Right ventricle myocardium inferior (tissue), 1 donor: ENCODE measurements at places on chromosomes 6 and 20.

- no peak for DNase-seq
Observed at GRCh38 chr20:19492687-19493336, 265.2 kb upstream of the RIN2 start.

DNA sequence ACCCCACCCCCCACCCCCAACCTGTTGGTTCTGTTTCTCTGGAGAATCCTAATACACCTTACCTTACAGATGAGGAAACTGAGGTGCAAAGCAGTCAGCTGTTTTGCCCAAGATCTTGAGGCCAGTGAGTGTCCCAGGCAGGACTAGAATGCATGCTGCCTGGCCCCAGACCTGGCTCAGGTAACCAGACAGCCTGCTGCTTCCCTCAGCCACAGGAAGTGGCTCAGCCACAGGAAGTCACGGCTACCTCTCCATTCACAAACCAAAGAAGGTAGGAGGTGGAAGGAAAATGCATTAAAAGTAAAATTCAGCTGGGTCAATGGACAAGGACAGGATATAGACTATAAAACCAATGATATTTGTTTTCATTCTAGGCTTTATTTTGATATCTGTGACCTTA lies 517.6 kb downstream of the CD83 start:
- DNase-seq = no peak

DNA sequence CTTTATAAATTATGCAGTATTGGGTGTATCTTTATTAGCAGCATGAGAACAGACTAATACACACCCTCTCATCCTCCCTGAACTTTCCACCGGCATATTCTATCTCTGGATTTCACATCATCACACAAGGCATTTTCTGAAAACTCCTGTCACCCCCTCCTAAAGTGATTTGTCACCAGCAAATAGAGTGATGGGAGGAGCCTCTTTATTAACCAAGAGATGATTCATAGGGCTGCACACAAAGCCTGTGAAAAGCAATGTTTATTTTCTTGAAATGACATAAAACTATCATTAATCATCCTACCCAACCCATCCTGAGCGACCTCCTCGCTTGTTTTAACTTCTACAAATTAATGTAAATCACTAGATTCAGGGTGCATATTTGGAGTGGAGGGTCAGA lies 394.7 kb upstream of the SULF2 start:
- DNase-seq = no peak

GRCh38 chr20:50584687-50585086 lies 74.5 kb downstream of the PTPN1 start:
- DNase-seq = no peak

GRCh38 chr6:108940741-108941140 lies 92.5 kb downstream of the ARMC2 start:
- no peak for DNase-seq

GRCh38 chr20:56964901-56965300 lies 301.5 kb downstream of the BMP7 start:
- no peak for DNase-seq

DNA sequence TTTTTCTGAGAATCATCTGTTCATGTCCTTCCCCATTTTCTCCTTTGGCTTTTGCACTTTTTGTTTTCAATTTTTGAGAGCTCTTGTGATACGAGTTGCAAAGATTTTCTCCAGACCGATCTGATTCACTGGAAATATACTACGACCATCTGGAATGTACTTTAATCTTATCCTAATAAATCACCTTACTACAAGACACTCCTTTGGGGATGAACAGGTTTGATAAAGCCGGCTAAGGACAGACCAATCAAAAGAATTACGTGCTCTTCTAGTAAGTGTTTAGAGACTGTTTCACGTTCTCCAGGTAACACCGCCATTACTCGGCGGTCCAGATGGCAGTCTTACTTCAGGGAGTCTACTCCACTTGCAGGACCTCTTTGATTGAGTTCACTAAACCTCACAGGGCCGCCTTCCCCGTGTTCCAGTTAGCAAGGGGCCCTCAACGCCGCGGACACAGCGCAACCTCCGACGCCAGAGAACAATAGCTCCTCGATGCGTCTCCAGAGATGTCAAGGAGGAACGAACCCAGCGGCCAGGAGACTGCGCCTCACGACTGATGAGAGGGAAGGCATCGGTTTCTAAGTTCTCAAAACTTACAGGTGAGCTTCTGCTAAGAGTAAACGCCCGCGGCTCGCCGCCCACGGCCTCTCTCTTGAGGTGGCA lies 920 bp upstream of the WTAP start:
- no peak for DNase-seq

DNA sequence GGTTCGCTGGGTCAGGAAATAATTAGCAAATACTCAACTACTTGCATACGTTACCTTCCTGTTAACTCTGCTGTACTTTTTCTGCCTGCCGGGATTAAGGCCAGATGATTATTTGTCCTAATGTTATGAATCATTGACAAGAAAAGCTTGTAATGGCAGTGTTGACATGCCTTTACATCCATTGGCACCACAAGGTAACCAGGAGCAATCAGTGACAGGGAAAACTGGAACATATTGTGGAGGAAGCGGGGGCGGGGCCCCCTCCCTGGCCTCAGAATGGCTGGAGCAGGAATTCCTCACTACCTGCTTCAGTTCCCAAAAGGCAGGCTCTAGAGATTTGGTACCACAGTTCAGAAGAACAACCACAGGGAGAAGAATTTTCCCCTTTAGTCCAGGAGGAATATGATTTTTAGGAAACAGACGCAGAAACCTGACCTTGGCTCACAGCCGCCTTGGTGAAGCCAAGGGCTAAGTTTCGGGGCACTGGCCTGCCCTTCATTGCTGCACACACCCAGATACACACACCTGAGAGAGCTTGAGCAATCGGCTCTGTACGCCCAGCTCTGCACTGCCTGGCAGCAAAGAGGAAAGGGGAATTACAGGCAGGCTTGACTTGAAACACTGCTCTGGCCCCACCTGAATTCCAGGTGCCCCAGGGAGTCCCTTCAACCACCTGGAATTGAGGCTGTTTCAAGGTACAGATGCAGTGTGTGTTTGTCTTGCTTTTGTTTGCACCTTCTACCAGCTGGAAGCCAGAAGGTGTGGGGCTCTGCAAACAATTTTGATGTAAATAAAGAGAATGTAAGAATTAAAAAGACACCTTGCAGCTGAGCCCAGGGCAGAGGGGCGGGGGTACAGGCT lies 89.8 kb downstream of the MYB start:
- DNase-seq = no peak

GRCh38 chr6:95658886-95659285 lies 81.6 kb downstream of the MANEA start:
- no peak for DNase-seq

GRCh38 chr20:21126581-21126870 lies 644 bp downstream of the KIZ start:
- DNase-seq = no peak

- DNase-seq = no peak
Observed at GRCh38 chr20:36317675-36318074, 11.5 kb downstream of the DLGAP4 start.

- no peak for DNase-seq
Observed at GRCh38 chr20:43357352-43357751, 100.3 kb upstream of the SRSF6 start.

GRCh38 chr6:113493991-113494390 lies 363.2 kb upstream of the MARCKS start:
- DNase-seq = no peak

- no peak for DNase-seq
Observed at GRCh38 chr6:83592770-83593394, 80.5 kb downstream of the PRSS35 start.

DNA sequence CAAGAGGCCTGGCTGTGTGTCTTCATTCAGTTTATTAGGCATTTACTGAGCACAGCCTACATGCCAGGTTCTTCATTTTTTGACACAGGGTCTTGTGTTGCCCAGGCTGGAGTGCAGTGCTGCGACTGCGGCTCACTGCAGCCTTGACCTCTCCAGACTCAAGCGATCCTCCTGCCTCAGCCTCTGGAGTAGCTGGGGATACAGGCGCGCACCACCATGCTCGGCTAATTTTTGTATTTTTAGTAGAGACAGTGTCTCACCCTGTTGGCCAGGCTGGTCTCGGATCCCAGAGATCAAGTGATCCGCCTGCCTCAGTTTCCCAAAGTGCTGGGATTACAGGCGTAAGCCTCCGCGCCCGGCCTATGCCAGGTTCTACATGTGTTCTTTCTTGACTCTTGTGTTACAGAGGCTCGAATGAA lies 601 bp upstream of the ATRN start:
- no peak for DNase-seq

DNA sequence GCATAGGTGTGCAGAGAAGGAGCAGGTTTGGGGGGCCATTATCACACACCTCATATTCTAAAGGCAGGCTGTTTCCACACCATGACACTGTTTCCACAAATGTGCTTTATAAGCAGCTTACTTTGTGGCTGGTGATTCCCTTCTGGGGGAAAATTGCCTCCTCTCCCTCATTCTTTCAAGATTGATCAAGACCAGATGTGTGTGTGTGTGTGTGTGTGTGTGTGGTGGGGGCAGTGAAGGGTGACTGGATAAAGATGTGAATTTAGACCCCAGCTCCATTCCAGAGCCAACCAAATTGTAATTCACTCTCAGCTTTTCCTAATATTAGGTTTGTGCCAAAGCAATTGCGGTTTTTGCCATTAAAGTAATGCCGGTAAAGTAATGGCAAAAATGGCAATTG lies 45.6 kb downstream of the EDN3 start:
- DNase-seq = no peak

- no peak for DNase-seq
Observed at GRCh38 chr20:35497320-35497719, 32.1 kb downstream of the C20orf173 start.

DNA sequence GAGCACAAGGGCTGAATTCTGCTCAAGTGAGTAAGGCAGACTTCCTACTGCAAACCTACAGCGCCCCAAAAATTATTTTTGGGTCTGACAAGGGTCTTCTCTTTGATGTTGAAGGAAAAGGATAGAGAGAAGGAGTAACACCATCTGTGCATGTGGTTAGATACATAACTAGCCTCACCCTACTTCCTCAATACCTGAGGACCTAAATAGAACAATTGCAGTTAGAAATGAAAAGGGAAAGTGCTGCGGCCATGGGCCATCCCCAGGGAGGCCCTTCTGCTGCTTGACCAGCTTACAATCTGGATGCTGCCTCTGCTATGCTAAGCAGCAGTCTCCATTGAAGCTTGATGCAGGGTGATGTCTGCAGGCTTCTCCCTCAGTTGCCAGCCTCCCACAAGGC lies 63.2 kb upstream of the ARMH2 start:
- DNase-seq = no peak

GRCh38 chr20:973785-974194 lies 28.3 kb downstream of the RSPO4 start:
- no peak for DNase-seq

DNA sequence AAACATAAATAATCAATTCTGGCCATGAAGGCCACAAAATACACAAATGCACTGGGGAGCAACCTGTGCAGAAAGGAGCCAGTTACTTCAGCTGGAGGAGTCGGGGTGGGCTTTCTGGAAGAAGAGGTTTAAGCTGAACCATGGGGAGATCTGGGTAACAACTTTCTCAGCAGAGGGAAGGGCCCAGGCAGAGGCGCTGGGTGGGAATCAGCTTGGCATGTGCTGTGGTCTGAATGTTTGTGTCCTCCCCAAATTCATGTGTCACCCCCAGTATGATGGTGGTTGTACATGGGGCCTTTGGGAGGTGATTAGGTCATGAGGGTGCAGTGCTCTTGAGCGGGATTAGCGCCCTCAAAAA lies 107.9 kb downstream of the SYCP2 start:
- no peak for DNase-seq

GRCh38 chr6:28865401-28866204 lies 58.2 kb downstream of the TRIM27 start:
- DNase-seq = no peak

GRCh38 chr6:36897609-36898008 lies 11.9 kb downstream of the C6orf89 start:
- no peak for DNase-seq

DNA sequence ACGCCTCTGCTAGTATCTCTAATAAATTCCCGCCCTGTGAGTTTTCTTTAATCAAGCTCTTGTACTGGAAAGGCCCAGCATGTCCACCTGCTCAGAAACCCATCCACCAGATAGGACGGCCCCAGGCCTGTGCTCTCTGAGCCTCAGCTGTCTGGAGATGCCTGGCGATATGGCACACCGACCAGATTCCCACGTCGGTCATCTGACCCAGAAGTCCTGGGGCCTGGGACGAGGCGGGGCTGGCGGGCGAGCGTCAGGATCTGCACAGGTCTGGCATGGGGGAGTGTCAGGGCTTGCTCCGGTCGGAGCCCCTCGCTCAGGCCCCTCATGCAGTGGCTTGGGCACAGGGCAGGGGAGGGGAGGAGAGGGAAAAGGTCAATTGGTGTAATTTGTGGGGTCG lies 10.2 kb downstream of the RNASET2 start:
- DNase-seq = no peak

DNA sequence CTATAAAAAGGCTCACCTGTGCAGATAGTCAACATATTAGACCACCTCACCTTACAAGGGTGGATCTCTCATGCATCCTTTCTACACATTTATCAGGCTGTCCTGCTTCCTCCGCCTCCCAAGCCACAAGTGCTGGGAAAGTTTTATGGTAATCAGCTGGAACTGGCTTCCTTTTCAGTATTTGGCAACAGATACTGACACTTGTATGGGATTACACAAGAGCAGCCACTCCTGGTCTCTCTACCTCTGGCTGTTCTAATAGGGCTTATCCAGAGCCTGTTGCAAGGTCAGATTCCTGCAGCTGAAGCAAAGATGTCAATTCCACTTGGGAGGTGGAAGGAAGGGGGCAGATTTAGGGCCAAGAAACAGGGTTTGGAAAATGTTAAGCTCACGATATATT lies 503 bp upstream of the GPLD1 start:
- no peak for DNase-seq

- no peak for DNase-seq
Observed at GRCh38 chr6:134539865-134540323, 222.0 kb upstream of the SGK1 start.

DNA sequence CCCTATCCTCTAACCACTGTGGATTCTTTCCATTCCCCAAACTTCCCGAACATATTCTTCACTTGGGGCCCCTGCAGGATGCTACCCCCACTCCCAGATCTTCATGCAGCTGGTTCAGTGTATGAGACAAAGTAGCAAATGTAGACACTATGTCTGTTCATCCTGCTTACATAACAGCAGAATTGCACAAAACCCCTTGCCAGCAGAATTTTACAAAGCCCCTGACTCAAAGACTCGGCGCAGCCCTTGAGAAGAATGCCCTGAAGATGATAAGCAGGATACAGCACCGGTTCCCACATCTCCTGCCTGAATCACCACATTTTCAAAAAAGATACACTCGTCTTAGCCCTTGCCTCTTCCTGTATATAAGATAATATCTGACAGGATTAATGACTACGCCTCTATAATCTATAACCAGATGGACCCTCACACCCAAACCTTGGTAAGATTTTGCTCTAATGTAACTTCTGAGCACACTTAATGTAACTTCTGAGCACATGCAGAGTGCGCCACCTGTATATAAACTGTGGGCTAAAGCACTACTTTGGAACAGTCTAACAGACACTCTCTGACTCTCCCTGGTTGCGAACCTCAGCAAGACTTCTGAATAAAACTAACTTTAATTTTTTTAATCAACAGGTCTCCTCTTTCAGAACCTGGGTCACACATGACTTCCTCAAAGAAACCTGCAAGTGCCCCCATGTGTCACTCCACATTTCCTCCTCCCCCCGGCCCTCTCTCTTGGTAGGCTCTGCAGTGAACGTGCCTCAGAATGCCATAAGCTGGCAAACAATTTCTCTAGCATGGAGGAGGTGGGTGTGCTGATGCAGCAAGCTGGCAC lies 28.7 kb downstream of the RALGAPA2 start:
- no peak for DNase-seq
